ENCODE measurements at places on chromosomes 3 and 15.

GRCh38 chr3:110957247-110958025 is 114.2 kb upstream of the NECTIN3 start:
- DNase-seq = no peak

DNA sequence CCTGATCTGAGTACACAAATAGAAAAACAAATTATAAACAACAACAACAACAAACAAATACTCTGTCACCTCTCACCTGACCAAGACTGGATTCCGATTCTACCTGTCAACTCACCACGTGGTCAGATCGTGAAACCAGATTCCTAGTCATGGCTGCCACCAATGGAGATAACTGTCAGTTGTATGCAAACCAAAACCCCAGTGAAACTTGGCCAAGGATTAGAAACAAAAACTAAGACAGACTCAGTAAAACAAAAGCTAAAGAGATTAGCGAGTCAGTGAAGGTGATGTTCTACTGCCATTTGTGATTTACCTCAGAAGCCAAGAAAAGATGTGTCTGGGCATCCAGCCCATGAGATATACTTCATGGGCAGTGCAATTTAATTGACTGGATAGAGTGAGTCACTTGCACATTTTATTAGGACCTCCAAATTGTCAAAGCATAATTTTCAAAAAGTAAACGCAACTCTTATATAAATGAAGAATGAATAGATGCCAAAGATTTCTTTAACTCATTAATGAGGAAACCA is 31.1 kb downstream of the PHLDB2 start:
- no peak for DNase-seq

DNA sequence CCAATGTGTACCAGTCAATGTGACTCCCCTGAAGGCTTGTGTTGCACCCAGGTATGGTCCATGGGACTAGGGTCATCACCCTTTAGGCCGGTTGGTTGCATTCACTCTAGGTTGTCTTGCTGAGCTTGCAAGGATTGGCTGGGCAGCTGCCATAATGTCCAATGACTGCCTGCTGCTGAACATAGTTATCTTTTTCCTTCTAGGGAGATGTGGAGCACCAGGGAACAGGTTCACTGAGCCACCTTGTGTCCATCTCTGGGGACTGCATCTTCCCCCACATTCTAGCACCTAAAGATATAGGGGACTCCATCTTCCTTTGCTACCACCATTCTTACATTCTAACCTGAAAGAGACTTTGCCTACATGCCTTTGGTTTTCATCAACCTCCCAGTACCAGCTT is 580.4 kb upstream of the TBL1XR1 start:
- no peak for DNase-seq

GRCh38 chr3:180619723-180620122 is 17.8 kb downstream of the TTC14 start:
- DNase-seq = no peak

- DNase-seq = no peak
Observed at GRCh38 chr3:85709346-85709892, 750.6 kb downstream of the CADM2 start.

DNA sequence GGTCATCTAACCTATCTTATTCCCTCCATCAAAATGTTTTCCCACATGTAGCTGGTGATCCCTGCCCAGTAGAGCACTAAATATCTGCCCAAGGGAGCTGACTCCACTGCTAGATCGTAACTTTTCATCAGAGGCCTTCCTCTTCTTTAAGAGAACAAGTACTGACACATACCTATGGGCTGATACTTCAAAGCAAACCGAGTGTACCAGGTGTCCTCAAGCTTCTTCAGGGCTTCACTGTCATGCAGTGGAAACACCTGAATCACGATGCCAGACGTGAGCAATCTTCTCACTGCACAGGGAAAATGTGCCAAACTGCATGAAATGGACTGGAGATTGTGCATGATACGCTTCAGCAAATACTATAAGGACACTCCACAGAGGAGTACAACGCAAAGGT is 41.6 kb downstream of the ANO10 start:
- DNase-seq = no peak

GRCh38 chr15:78192826-78193594 is 41.4 kb downstream of the ACSBG1 start:
- DNase-seq = no peak

- no peak for DNase-seq
Observed at GRCh38 chr3:31262201-31262600, 270.5 kb upstream of the STT3B start.

GRCh38 chr3:187713504-187713903 is 11.1 kb upstream of the RTP2 start:
- DNase-seq = no peak

DNA sequence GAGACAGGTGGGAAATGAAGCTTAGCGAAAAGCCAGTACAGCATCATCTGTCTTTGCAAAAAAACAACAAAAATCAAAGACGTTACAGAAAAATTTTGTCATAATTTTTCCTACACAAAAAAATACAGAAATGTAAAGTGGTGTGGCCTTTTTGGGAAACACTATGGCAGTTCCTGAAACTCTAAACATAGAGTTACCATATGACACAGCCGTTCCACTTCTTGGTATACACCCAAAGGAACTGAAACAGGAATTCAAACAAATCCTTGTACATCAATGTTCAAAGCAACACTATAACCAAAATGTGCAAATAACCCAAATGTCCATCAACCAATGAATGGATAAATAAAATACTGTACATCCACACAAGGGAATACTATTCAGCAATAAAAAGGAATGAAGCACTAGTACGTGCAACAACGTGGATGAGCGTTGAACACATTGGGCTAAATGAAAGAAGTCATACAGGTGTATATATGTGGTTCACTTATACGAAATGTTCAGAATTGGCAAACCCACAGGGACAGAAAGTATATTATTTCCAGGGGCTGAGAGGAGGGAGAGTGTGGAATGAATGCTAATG is 46.8 kb downstream of the GLB1 start:
- no peak for DNase-seq

DNA sequence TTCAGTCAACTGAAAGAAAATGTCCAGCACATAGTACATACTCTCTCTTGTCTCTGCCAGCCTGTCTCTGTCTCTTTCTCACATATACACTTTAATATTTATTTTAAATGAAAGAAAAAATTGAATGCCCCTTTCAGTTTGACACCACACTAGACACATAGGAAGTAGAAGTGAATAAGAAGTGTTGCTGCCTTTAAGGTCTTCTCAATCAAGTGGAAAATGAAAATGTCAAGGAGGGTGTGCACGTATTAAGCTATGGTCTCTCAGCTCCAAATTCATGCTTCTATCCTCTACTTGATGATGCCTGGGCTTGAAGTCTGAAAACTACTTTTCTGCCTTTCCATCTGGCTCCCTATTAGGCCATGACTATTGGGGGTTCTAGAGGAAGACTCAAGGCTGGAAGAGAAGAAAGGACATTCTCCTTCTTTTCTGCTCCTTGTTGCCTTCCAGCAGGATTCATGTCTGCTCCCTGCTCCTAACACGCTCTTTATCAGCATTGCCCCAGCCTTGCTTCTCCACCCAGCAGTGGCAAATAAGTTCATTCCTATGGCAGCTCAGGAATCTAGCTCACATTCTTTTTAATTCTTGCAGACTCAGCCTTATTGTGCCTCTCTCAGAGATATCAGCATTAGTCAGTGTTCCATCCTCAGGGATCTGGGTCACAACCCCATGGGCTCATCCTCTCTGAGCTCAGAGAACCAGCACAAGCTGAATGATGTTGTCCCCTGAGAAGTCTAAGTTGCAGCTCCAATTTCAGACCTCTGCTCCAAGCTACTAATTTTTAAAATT is 609.1 kb upstream of the GRM7 start:
- no peak for DNase-seq

GRCh38 chr15:70045045-70045444 is 52.7 kb downstream of the TLE3 start:
- DNase-seq = no peak

DNA sequence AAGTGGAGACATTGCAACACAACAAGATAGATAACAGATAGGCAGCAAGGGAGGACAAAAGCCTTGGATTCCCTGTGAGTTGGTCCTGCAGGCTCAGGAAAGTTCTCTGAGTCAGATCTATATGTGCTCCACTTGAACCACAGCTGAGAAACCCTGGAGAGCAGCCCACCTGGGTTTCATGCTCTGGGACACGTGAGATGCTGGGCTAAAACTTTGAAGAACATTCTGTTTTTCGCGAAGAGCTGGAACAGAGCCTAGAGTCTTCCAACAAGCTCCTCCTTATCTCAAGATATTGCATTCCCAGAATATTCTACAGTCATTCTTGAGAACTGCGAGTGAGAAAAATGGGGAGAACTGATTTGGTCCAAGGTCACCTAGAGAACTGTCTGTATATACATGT is 583.0 kb upstream of the ROBO1 start:
- DNase-seq = no peak

GRCh38 chr15:48191574-48192225 is at the start of gene CTXN2:
TSS of gene CTXN2 (plus strand) at chr15:48191665. CDS start at chr15:48201301, 9,636 bp downstream.
- no peak for DNase-seq

DNA sequence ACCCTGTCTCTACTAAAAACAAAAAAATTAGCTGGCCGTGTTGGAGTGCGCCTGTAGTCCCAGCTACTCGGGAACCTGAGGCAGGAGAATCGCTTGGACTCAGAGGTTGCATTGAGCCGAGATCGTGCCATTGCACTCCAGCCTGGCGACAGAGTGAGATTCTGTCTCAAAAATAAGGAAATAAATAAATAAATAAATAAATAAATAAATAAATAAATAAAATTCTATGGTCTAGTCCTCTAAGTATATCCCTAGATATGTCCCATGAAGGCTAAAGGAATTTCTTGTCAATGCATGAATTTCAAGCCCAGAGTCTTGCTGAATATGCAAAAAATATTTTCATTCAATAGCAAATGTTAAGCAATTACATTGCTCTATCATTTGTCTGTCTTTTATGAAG is 149.0 kb downstream of the EPHA3 start:
- DNase-seq = no peak

DNA sequence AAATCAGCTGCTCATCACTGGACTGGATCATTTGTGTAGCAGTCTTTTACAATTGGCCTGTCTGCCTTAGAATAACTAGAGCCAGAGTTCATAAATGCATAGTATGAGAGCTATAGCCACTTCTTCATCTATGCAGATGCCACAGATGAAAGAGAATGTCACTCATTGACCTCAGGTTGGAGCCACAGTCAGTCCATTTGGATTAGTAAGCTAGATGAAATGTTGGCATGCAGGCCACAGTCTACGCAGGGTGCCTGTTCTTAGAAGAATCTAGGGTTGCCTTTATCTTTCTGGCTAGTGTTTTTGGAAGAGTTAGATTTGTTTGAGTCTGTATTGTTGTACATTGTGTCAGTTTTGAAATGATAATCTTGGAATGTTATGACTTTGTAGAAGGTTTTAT is 25.4 kb upstream of the EDEM1 start:
- DNase-seq = no peak

DNA sequence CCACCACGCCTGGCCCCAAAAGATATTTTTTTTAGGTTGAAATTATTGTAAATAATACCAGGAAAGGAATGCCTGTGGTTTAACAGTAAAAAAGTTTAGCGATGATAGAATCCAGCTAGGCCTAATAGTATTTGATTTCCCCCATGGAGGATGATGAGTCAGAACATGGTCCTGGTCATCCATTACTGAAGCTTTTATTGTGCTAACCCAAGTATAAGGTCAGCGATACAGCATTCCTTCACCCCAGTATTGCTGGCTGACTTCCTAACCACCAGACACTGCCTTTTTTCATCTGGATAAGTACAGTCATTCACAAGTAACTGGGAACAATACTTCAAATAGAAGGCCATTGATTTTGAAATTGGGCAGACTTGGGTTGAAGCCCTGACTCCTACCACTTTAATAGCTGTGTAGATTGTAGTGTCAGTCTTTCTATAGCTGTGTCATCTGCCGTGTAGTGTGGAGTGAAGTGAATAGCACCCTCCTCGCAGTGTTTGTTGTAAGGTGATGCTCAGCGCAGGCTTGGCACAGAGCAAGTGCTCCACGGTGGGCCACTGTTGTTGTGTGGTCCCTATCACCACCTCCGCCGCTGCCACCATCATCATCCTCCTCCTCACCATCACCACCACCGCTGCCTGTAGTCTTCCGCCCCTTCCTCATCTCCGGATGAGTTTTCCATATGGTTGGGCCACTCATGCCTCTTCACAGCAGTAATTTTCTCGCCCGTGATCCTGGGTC is 436.0 kb upstream of the TPM1 start:
- DNase-seq = no peak

GRCh38 chr3:183540501-183541234 is 14.8 kb downstream of the KLHL6 start:
- DNase-seq = no peak

DNA sequence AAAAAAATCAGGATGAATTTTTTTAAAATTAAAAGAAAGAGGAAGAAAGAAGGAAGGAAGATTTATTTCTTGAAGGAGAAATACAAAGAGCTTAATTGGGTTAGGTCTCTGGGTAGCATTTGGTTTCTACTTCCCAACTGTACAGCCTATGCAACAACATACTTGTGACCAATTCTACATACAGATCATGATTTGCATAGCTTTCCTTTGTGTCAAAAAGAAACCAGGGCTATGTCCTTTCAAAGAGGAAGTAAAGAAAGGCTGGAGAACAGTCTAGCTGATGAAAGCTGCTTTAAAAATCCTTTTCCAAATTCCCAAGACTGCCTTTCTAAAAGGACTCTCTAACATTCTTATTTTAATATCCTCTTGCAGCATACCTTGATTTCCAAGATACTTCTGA is 6.1 kb upstream of the HGD start:
- DNase-seq = no peak

GRCh38 chr3:28575746-28576613 is 227.4 kb upstream of the AZI2 start:
- no peak for DNase-seq

- no peak for DNase-seq
Observed at GRCh38 chr3:156751461-156752025, 74.6 kb upstream of the LEKR1 start.

GRCh38 chr3:69161587-69162307 is 39.4 kb upstream of the LMOD3 start:
- no peak for DNase-seq

DNA sequence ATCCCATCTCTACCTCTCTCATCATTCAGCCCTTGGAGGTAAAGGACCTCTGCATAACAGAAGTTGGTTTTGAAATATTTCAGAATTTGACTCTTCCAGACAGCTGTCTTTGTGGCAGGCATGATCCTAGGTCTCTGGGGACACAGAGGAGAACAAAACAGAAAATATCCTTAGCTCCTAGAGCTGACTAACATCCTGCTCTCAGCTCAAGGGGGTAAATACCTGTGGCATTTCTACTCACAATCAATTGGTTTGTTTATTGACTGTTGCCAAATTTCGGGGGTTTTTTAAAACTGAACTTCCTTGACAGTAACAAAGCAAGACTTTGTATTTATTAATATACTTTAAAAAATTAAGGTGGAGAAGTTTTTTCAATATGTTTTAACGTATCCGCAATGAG is 78.8 kb downstream of the EOMES start:
- no peak for DNase-seq

DNA sequence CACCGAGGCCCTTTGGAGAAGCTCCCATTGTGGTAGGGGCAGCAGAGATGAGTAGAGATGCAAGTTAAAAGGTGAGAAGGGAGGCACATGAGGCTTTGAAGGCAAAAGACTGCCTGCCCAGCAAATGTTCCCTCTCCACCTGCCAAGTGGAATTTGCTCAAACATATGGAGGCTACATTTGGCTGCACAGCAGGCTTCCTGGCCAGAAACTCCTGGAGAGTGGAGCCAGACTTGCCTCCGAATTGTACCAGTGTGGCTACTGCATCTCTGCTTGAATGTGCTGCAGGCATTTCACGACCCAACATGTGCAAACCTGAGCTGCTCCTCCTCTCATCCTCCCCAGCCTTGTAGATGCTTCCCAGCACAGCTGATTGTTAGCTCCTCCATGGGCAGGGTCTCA is 229.2 kb downstream of the ZNF621 start:
- no peak for DNase-seq

- DNase-seq = no peak
Observed at GRCh38 chr15:79332824-79333510, 22.1 kb downstream of the TMED3 start.

GRCh38 chr3:134857776-134858362 is 62.8 kb downstream of the EPHB1 start:
- no peak for DNase-seq
